Upper lobe of right lung (tissue), 1 donor: ENCODE measurements at places on chromosomes 2 and 18. TPM values are rescaled to one million over a fixed set of nuclear protein-coding genes. Genes with fewer than 3 reads are reported as not detected.

GRCh38 chr2:28895189-28895893 lies 874 bp downstream of the WDR43 start:
- DNase-seq, result peak; percentile 73

DNA sequence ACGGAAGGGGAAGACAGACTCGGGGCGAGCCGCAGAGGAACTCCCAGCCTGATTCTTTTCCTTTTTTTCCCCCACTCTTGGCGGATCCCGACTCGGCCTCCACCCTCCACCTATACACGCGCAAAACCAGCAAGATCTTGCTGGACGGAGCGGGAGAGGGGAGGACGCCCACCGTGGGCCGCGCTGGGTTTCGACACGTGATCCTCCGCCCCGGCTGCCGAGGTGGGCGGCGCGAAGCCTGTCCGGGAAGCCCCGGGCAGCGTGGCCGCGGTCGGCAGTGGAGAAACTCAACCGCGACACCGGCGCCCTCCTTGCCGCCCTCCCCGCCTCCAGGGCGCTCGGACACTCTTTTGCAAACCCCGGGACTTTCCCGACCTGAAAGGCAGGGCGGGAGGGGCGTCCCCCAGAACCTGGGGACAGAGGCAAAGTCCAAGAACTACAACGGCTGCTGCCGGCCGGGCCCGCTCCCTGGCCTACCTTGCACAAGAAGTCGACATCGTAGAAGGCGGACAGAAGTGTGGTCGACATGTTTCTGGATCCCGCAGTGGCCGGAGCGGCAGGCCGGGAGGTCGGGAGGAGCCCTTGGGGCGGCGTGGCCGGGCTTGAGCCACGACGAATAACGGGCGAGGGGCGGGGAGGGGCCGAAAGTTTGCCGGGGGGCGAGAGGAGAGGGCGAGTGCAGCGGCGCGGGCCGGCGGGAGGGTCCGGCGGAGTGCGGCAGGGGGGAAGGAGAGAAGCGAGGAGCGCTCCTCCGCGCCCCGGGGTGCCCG lies 433 bp downstream of the ZFP36L2 start:
- peak; percentile 92 for DNase-seq

- no peak for DNase-seq
Observed at GRCh38 chr18:63040788-63041410, 278.7 kb downstream of the BCL2 start.

DNA sequence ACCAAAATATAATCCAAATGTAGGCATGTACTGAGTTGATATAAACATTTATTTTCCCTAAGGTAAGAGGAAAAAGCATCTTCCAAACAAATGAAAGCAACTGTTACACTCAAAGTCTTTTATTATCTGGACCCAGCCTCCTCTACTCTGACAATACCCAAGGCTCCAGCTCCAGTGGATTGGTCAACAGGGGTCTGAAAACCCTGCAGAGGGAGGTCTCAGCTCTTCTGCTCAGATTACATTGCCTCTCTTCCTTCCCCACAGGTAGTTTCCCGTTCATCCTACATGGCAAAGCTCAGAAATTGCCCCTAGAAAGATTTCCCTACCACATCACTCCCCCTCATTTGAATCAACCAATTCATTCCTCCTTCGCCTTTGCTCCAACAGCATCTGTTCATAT lies 457.0 kb downstream of the METTL4 start:
- no peak for DNase-seq

GRCh38 chr2:121596221-121597080 lies 52.8 kb downstream of the CLASP1 start:
- no peak for DNase-seq

- DNase-seq, result no peak
Observed at GRCh38 chr2:204239411-204240165, 303.0 kb downstream of the ICOS start.

DNA sequence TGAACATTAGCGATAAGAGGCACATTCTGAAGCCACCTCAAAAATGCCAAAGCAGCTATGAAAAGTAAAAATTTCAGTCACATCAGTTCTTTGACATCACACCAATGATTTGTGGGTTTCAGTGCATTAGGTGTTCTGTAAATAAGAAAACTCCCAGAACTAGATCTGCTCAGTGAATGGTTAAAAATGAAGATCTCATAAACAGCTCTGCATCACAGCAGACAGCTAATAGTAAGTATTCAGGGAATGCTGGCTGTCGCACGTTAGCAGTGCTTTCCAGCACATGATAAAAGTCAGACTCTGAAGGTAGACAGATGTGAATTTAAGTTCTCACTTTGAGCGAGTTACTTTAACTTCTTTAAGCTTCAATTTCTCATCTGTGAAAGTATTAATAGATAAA lies 154.9 kb downstream of the SATB2 start:
- DNase-seq, result no peak

Gene SRD5A2
- not detected for total RNA-seq

Gene UGT1A5
- not detected for total RNA-seq

Gene ARHGAP15
- total RNA-seq, result 19.2 TPM

Gene MRO
- total RNA-seq, result 0.20 TPM

Gene HRH4
- total RNA-seq, result 1.7 TPM

Gene FRZB
- total RNA-seq, result 14.0 TPM

Gene KCNJ3
- not detected for total RNA-seq

Gene SH3BP4
- total RNA-seq, result 29.6 TPM
